ENCODE measurements at places on chromosomes 5 and 9.
A peak's percentile ranks its signal among the peaks of the same experiment; 100 is the strongest.

GRCh38 chr9:134212809-134213507 lies 48.6 kb upstream of the RNU6ATAC start:
- DNase-seq, result no peak

GRCh38 chr5:171405615-171406014 lies 13.8 kb upstream of the FGF18 start:
- DNase-seq, result no peak

DNA sequence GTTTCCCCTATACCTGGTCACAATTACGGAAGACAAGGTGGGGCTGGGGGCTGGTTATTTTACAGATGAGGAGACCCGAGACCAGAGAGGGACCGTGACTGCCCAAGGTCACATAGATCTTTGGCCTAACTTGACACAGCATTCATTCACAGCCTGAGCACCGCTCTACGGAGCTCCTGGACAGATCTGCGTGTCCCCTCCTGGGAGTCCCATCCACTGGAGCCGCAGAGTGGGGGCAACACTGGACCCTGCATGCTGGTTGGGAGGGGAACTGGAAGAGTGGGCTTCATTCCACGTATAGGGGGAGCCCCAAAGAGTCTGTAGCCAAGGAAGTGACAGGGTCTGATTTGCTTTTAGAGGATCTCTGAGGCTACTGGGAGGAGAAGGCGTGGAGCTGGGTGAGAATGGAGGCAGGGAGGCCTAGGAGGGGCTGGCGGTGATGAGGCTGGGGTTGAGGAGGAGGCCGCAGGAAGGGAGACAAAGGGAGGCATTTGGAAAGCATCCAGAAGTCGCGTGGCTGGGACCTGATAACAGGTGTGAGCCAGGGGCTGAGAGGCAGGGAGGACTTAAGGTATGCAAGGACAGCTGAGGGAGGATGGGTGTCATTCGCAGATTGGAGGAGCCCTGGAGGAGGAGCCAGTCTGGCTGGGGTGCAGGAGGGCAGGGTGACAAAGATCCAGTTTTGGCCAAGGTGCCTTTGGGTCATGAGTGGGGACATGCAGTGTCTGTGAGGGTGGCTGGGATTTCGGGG lies 64.3 kb upstream of the IER5L start:
- DNase-seq, result no peak

DNA sequence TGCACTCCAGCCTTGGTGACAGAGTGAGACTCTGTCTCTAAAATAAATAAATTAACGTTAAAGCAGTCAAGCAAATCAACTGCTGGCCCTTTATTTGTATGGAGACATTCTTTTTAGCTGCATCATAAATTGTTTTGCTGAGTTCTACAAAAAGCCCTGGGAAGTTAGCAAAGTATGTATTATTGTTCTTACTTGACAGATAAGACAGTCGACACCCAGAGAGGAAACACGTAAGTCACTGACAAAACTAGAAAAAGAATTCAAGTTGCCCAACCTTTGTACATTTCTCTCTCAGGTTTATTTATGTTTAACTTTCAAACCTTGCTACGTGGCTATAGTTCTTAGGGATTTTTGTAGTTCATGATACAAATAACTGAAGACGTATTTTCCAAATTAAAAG lies 40.4 kb upstream of the MACIR start:
- DNase-seq, result no peak

GRCh38 chr5:65247594-65247993 lies 234.1 kb downstream of the ADAMTS6 start:
- DNase-seq, result no peak

GRCh38 chr5:27234916-27235315 lies 196.5 kb upstream of the CDH9 start:
- no peak for DNase-seq

GRCh38 chr5:151039665-151040064 lies 19.3 kb downstream of the GPX3 start:
- no peak for DNase-seq

GRCh38 chr5:28493456-28493855 lies 1455.1 kb upstream of the CDH9 start:
- no peak for DNase-seq

DNA sequence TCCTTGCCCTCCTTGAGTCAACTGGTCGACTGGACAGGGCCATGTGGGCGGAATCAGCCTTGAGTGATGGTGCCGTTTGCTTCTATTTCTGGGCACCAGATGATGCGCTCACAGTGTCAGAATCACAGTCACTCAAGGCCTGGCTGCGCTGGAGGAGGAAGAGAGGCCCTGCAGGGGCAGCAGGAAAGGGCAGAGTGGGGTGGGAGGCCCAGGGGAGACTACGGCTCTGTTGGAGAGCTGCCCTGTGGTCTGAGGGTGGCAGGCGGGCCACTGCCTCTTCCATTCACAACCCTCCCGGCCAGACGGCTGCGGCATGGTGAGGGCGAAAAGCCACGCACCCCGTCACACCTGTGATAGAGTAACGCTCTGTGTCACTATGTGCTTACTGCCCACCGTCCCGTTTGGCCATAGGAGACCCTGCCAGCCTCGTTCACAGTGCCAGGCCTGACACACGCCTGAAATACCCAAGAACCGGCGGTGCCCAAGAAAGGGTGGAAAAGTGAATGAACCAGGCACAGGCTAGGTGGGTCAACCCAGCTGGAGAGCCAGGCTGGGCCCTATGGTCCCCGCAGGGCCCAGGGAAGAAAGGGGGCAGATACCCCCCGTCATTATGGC lies 9.9 kb downstream of the PLPP7 start:
- no peak for DNase-seq

DNA sequence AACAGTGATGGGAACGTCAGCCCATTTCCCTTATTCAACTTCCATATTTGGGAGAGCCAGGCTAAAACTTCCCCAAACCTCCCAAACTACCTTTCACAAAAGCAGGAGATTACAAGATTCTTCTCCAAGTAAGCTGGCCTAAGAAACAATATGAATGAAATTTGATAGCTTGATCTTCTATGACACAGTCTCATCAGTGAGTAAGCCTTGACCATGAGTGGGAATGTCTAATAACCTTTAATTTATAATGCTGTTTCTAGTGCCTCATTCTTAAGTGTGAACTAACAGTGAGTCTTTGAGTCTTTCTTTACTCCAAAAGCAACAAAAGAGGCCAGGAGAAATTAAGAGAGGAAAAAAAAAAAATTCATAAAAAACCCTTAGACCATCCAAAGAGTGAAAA lies 1379.9 kb downstream of the EFNA5 start:
- no peak for DNase-seq

GRCh38 chr9:96071076-96071814 lies 195.8 kb downstream of the ERCC6L2 start:
- DNase-seq, result no peak

DNA sequence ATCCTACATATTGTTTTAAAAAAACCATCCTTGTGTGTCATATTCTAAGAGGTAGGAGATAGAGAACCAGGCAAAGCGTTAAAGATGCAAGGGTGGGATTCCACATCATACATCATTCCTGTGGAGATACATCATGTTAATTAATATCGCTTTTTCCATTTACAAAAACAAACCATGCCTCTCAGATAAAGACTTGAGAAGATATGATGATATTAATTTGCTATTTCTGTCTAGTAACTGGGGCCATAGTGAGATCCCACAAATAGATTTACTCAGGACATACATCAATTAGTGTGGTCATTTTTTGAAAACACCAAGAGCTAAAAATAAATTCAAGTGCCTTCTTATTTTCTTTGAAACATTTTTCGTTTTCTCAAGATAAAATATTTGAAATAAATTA lies 165.4 kb upstream of the TARS1 start:
- DNase-seq, result no peak

DNA sequence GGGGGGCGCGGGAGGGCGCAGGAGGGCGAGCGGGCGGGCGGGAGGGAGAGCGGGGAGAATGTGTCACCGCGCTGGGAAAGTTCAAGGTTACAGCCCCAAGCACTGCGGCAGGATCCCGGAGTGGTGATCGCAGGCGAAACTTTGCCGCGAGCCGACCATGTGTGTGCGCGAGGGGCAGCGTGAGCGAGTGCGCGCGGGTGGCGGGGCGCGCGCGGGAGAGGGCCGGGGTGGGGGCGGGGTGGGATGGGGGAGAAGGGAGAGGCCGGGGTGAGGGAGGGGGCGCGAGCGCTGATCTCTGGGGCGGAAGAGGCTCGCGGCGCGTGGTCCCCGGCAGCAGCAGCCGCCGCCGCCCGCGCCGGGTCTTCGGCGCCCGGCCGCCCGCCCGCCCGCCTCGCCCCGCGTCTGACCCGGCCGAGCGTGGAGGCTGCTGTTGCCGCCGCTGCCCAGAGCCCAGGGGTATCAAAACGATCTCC lies at the start of gene NFIB:
Gene NFIB (minus strand): TSS at position 191 of the 473 bp plus-strand sequence. CDS start 630 bp downstream, outside the sequence.
- peak; percentile 55 for DNase-seq

GRCh38 chr9:133812941-133813748 lies 75.0 kb upstream of the SARDH start:
- no peak for DNase-seq

- DNase-seq, result no peak
Observed at GRCh38 chr5:42587096-42587723, 164.0 kb downstream of the GHR start.

DNA sequence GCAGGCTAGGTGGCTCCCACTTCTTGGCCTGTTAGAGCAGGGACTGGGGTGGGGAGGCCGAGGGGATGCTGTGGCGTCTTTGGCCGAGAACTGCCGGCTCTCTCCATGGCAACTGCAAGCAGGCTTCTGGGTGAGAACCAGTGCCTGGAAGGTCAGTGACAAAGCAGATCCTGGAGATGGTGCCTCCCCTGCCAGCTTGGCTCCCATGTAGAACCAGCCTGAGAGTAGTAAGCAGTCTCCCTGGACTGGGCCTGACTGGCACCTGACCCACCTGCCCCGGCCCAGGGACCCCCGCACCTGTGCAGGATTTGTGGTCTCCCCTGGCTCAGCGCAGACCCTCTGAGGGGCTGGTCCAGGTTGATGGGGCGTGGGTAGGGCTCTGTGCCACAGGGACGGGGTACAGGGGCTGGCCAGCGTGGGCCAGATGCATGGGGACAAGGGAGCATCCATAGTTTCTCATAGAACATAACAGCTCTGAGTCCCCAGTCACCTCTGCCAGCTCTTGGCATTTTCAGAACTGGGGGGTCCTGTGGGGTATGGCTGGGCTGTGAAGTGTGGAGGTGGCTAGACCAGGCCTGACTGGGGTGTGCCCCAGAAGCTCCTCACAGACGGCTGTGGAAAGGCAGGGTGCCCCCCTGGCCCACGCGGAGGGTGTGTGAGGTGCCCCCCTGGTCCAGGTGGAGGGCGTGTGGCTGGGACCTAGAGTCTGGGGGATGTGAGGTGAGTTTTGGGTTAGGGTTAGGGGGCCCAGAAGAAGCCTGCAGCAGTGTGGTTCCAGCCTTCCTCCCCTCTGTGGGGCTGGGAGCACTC lies 22.2 kb downstream of the CACNA1B start:
- DNase-seq, result no peak

- DNase-seq, result no peak
Observed at GRCh38 chr5:168472329-168472728, 13.9 kb upstream of the RARS1 start.

DNA sequence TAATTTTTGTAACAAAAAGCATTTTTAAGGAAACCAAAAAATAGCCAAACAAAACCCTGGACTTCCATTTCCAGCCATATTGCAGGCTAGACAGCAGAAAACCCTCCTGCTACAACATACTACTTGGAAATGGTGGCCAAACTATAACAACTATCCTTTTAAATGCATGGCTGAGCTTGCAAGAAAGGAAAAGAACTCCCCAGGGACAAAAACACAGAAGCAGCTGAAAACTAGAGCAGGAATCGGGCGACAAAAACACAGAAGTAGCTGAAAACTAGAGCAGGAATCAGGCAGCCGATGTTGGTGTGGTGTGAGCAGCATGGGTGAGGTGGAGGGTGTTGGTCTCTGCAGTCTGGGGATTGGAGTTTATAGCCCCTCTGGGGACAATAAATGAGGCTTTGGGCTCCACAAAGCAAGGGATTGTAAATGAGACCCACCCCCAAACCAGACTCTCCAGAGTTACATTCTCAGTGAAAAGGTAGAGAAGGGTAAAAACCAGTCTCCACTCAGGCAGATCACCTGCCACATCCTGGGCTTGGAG lies 95.2 kb downstream of the C9orf50 start:
- no peak for DNase-seq

DNA sequence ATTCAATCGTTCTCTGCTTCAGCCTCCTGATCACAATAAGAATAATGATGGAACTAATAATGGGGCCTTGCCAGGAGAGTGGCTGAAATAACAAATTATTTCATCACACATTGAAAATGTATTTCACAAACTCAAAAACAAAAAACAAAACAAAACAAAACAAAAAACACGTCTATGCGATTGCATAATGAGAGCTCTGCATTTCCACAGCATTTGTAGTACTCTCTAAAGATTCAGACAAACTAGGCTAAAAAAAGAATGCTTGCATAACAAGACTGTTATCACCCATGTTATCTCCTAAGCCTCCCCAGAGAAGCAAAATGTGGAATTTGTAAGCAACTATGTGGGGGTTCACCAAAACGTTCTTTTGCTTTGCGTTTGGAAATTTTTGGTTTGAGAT lies 48.1 kb downstream of the PRELID2 start:
- no peak for DNase-seq

DNA sequence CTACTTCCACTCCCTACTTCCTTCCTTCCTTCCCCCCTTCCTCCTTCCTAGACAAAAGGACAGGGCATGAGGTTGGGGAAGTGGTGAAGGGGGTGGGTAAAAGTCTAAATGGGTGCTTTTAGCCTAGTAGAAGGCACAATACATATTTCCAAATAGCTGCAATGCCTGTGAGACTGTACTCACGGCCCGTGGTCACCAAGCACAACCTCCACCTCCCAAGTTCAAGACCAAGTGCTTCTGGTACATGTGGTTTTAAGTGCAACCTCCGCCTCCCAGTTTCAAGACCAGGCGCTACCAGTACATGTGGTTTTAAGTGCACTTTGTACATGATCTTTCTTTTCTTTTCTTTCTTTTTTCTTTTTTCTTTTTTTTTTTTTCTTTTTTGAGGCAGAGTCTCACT lies 14.5 kb upstream of the NTNG2 start:
- no peak for DNase-seq

DNA sequence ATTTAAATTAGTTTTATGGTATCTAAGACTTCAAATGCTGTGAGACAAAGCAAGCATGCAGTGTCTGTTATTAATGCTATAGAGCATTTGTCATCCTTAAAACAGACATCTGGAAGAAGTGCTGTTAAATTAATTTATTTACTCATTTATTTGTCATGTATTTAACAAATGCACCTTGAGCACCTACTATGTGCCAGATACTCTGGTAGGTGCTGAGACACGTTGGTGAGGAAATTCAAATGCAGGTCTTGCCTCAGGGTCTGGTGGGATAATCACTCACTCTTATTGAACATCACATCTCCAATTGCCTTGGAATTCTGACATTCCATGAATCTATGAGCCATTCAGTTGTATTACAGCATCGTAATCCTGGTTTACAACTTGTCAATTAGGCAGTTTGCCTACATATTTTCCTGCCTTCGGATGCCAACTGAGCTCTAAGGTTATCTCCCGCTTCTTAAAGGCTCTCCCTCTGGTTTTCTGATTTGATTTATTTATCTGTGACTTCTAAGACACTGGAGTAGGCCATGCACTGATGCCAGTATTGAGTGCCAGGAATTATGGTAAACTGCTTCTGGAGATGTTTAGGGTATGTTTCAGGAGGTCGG lies 56.0 kb upstream of the RPS23 start:
- DNase-seq, result no peak

GRCh38 chr5:74251141-74252035 lies 389.1 kb downstream of the ENC1 start:
- DNase-seq, result peak; percentile 71

Data from ureter (tissue), 1 donor.